ENCODE measurements at places on chromosomes 5 and 9.

DNA sequence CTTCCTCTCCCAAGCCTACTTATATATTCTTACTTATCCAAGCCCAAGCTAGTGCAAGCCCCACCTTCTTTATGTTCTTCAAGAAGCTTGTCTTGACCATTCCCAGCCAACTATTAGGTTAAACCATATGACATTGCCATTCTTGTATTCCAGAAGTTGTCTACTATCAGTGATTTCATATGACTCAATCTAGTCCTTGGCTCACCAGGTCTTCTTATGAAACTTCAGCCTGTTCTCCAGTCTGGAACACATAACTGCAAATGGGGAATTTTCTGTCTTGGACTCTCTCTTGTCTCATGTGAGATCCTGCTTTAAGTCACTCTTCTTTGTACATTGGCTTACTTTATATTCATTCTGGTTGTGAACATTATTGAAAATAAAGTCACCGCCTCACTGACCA, 130.7 kb downstream of the TTLL11 start:
- no peak for DNase-seq

DNA sequence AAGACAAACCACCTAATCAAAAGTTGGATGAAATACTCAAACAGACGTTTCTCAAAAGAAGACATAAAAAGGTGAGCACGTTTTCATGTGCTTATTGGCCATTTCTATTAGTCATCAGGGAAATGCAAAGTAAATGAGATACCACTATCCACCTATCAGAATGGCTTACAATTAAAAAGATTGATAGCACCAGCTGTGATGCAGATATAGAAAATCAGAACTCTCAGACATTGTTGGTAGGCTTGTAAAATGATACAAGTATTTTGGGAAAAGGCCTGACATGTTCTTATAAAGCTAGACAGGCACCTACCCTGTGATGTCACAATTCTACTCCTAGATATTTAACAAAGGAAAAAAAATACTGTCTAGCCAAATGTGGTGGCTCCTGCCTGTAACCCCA, 44.0 kb upstream of the SLC30A5 start:
- DNase-seq, result no peak

- no peak for DNase-seq
Measured at GRCh38 chr9:93261735-93262523, 78.0 kb downstream of the WNK2 start.

DNA sequence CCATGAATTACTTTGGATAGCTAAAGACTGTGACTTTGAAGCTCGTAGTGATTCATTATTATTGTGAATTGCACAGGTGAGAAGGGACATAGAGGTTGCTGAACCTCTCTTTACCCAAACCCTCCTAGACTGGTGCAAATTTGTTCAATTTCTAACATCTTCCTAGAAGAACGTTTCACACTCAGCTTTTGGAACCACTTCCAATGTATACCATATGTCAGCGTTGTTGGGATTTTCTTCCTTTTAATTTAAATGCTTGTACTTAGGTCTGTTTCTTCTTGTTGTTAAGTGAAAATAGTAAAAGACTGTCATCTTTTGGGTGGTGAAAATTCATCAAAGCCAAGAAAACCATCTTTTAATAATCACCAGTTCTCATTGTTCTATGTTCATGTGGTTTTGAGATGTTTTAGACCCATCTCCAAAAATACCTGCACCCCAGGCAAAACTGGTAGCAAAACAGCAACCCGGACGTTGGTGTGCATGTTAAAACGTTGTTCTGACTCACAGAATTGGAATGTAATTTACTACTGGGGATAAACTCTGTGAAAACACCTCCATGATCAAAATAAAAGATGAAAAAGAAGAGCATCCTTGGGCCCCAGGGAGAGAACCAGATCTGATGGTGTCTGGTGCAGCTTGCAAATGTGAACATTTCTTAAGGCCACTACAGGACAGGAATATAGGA, 238.3 kb downstream of the NPR3 start:
- no peak for DNase-seq

DNA sequence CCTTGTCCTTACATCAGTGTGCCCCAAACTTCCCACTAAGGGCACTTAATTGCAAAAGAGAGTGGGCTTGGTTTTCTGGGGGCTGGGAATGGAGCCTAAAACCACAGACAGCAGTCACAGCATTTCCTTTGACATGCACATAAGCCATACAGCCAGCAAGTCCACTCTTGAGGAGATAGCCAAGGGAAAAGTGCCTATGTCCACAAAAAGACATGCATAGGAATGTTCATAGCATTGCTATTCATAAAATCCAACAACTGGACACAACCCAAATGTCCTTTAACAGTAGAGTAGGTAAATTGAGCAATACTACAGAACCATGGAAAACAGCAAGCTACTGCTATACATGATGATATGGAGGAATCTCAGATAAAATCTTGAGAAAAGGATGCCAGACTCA, 11.7 kb upstream of the FAT2 start:
- DNase-seq, result no peak

DNA sequence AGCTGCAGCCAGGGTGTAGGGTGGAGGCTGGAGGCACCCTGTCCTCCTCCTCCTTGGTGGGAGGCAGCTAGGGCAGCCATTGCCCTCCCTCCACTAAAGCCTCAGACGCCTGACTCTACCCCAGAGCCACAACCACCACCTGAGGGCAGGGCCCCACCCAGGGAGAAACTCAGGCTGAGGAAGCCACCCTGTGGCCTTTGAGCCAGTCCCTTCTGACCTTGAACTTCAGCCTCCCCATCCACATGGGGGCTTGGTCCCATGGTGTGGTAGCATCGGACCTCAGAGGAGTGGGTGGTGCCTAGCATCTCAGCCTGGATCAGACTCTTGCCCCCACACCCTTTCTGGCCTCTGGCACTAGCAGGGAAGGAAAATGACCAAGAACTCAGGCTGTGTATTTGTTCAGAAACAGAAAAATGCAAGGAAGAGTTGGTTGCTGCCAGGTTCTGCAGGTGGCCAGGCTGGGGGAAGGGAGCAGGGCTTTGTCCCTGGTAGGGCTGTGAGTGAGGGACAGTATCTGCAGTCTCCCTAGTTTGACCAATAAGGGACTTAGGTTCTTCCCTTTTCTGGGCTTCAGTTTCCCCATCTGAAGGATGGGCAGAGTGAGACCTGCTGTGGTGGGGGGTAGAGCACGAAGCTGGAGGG, 3.2 kb downstream of the DAB2IP start:
- no peak for DNase-seq

DNA sequence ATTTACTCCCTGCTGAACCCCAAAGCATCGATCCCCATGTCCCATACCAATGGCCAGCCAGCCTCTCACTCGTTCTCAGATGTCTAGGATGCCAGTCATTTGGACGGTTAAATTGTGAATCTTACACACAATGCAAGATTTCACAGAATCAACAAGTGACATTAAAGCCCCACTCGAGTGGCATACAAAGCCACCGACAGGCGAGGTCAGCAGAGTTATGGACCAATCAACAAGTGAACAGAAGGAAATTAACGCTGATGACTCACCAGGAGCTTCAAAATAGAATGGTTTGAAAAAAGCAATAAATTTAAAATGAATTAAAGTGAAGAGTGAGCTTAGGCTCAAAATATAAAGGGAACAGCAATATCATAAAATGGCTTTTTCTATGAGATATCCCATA, 8.2 kb upstream of the RUFY1 start:
- DNase-seq, result no peak

DNA sequence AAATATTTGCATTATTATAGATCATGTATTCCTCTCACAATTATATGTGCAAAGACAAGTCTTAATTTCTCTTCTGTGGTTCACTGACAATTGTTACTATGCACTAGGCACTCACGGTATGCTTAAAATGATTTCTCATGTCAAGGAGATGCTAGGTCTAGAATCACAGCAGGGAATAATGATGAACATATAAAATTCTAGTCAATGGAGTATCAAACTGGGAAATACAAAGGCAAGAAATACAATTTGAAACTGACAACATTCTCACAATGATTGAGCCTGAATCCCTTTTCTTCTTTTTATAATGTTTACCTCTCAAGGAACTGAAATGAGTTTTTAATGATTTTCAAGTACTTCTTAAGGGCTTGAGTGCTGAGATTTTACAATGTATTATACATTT, 302.3 kb upstream of the GRAMD2B start:
- DNase-seq, result no peak

DNA sequence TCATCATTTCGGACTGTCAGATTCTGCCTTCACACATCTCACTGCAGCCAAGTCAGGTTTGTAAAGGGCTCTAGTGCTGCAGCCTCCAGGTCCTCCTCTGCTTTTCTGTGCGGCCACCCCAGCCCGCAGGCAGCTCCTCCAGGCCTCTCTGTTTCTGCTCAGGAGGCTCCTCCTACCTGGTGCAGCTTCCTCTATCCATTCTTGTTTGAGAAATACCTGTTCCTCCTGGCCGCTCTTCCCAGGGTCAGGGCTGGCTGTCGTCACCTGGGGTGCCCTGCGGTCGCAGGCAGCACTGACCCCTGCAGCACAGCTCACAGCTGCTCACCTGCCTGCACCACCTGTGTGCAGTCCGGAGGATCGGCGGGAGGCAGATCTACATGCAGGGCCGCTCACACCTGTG, 387.7 kb upstream of the IRX4 start:
- DNase-seq, result no peak

DNA sequence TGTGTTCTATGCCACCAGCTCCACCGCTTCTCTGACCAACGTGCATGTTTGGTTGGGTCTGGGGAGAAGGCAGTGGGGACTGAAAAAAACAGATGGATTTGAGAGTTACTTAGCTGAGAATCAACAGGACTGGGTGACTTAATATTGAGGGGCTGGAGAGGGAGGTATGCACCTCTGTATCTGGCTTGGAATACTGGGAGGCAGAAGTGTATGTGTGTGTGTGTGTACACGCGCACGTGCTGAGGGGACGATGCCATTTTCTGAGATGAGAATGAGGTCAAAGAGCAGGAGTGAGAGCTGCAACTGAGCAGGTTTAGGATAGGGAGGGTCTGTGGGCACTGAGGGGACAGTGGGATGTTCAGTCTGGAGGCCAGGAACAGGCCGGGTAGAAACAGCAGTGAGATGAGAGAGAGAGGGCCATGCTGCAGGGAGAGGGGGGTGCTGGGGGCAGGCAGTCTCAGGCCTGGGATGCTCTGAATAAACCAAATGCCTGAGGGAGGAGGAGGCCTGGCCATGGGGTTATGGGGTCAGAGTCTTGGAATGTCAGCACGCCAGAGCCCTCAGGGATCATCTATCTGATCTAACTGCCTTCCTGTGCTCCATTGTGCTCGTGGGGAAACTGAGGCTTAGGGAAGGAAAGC, 14.0 kb downstream of the PDGFRB start:
- no peak for DNase-seq

DNA sequence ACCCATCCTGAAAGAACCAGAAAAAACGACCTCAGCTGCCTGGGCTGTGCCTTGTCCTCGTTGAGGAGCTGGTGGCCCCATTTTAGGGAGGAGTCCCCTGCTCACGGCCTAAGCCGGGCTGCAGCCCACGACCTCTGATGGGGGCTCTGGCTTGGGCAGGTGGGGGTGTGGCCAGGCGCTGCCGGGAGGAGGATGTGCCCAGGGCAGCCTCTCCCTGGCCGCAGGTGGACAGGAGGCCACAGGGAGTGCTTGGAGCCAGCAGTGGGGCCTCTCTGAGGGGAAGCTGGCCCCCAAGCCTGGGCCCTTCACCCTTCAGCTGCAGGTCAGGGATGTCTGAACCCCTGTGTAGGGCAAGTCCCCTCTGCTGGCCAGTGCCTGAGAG, 2.5 kb downstream of the DIPK1B start:
- no peak for DNase-seq

- no peak for DNase-seq
Measured at GRCh38 chr5:176679365-176680225, 32.3 kb downstream of the TSPAN17 start.

- no peak for DNase-seq
Measured at GRCh38 chr9:97944612-97945011, 6.6 kb upstream of the HEMGN start.

Data from iPS DF 6.9 (cell line).